ENCODE measurements at places on chromosomes 3 and 15.

DNA sequence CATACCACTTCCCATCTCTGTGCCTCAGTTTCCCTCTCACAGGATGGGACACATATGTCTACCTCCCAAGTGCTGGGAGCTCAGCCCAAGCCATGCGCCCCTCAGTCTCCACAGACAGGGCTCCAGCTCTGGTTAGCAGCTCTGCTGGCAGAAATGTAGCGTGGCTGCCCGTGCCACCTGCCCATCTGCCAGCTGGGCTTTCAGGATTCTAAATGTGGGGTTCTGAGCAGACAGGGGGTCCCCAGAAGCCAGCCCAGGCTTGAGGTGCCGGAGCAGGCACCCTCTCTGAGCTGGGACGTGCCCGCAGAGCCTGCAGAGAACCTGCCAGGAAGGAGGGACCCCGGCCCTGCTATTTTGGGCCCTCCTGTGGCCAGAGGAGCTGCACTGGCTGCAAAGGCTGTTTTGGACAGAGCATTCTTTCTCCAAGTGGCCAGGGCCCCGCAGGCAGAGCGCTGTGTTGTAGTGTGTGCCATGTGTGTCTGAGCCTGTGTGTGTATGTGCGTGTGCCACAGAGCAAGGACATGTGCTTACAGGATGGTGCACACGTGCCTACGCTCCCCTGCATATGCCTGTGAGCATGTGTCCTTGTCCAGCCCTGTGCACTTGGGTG, 31.7 kb downstream of the PSTPIP1 start:
- DNase-seq = no peak

DNA sequence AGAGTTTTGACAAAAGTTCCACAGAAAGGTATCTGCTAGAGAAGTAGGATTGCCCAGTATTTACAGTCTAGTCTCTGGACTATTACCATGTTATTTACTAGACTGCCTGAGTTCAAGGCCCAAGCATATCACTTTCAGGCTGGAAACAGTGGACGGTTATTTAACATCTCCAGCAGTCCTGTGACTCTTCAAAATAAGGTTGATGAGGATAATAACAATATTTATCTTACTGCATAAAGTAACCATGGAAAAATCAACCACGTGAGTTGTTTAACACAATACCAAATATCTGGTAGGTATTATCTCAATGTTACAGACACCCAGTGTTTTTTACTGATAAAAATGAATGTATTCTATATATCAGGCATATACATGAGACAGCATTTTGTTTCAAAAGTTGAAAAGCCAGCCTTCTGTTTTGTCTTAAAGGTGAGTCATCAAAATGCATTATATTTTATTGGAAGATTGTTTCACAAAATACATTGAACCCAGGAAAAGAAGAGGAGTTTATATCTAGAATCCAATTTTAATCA, 535.8 kb downstream of the TBL1XR1 start:
- DNase-seq = no peak

GRCh38 chr3:24316887-24317383, 177.7 kb downstream of the THRB start:
- no peak for DNase-seq

DNA sequence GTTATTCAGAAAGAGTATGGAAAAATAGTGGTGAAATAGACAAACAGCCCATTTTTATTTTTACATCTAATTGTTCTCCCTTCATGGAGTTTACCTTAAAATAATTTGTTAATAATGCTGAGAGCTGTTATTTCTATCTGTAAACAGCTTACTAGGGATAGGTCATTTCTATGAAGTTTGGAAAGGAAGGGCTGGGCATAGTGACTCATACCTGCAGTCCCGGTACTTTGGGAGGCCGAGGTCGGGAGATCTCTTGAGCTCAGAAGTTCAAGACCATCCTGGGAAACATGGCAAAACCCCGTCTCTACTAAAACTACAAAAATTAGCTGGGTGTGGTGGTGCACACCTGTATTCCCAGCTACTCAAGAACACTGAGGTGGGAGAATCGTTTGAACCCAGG, 624.3 kb upstream of the LMCD1 start:
- DNase-seq = no peak

DNA sequence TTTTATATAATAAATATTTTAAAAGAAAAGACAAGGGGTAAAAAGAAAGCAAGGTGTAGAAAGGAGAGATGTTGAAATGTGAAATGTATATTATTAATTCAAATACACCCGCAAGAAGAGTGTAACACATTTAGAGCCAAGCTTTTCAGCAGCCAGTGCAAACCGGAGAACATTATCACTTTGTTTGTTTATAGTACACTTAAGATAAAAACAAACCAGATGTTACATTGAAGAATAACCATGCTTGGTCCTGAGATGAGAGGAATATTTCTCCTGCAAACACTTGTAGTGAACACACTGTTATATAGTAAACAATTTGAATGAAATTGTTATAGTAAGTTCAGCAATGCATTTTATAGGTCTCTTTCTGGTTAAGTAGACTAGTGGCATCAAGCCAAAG, 1441.5 kb downstream of the OTOL1 start:
- DNase-seq = no peak

- DNase-seq = no peak
Measured at GRCh38 chr15:70301396-70301795, 203.7 kb upstream of the TLE3 start.

GRCh38 chr3:5298453-5298852, 110.9 kb downstream of the EDEM1 start:
- DNase-seq = no peak

DNA sequence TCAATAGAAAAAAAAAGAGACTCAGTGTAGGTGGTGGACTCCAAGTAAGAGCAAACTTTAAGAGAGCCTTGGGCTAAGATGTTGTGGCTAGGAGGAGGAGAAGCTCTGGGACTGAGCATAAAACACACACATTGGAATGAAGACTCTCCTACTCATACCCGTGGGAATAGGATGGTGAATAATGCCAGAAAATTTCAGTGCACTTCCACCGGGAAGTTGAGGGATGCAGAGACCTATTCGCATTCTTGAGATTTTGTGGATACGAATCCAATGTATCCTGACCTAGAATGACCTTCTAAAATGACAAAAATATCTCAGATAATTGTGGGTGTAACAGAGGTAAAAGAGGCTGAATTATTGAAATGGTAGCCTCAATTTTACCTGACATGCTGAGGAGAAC, 388.7 kb upstream of the SGO1 start:
- no peak for DNase-seq

- DNase-seq = no peak
Measured at GRCh38 chr15:70833861-70834765, 19.8 kb downstream of the LARP6 start.

- DNase-seq = peak; percentile 9
Measured at GRCh38 chr15:29268706-29269484, 727 bp downstream of the NSMCE3 start.

DNA sequence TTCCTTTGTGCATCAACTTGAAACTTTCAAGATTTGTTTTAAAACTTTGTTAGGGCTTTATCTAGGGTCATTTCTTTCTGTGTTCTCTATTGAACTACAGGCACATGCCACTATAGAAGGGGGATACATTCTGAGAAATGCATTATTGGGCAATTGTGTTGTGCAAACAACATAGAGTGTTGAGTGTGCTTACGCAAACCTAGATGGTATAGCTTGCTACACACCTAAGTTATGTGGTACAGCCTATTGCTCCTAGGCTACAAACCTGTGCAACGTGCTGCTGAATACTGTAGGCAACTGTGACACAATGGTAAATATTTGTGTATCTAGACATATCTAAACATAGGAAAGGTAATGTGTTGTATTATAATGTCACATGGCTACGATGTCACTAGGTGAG, 33.0 kb upstream of the KLF13 start:
- no peak for DNase-seq

- no peak for DNase-seq
Measured at GRCh38 chr3:171954690-171955383, 84.5 kb upstream of the FNDC3B start.

DNA sequence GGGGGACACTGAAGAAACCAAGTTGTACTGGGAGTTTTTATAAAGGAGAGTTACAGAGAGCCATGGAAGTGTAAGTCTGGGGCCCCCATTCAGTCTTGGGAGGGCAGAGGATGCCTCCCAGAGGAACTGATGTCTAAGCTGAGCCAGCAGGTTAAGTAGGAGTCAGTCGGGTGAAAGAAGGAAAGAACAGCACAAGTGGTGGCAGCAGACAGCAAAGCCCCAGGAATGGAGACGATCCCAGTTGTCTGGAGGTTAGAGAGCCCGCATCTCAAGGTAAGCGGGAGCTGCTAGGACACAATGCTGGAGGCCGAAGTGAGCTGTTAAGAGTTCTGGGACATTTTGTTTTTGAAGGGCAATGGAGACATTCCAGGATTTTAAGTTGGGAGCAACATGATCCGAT, 88.8 kb downstream of the TAMM41 start:
- no peak for DNase-seq

- DNase-seq = no peak
Measured at GRCh38 chr3:18744472-18744871, 319.3 kb upstream of the SATB1 start.

DNA sequence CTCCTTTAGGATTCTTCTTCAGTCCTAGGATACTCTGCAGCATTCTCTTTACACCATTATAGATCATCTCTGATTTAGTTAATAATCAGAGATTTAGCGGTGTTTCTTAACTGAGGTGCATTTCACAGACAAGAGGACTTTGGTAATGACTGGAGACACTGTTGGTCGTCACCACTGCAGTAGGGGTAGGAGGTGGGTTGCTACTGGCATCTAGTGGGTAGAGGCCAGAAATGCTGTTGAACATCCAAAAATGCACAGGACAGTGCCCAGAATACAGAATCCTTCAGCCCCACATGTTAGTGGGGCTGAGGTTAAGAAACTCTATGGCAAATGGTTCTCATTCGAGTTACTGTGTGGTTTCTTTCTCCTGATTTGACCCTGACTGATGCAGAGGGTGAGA, 80.4 kb upstream of the LMCD1 start:
- DNase-seq = no peak

- no peak for DNase-seq
Measured at GRCh38 chr3:107641572-107642307, 119.0 kb downstream of the BBX start.

DNA sequence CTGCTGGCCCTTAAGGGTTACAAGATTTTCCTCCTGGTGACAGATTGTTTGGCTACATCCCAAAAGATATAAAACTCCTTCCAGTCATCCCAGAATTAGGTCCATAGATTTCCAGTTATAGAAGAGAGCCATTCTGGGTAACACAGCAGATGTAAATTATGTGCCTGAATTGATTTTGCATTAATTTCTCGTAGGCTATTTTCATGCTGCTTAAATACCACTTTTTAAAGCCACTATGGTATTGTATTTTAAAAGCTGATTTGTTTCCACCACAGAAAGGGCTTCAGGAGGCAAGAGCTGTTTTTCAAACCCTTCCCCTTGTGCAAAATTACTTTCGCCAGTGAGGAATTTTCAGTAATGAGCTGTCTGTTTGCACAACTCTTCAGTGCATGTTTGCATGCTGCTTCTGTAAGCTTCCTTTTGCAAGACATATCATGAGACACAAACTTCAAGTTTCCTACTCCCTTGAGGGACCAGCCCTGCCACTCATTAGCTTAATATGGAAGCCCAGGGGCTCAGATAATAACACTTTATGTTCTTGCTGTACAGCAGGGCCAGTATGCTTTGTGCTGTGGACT, 105.4 kb upstream of the TNIK start:
- DNase-seq = no peak

GRCh38 chr3:177978946-177979345, 557.3 kb upstream of the KCNMB2 start:
- no peak for DNase-seq

GRCh38 chr3:42735615-42736014, 33.0 kb upstream of the HHATL start:
- DNase-seq = no peak

- DNase-seq = no peak
Measured at GRCh38 chr3:114192136-114192535, 13.3 kb upstream of the DRD3 start.

DNA sequence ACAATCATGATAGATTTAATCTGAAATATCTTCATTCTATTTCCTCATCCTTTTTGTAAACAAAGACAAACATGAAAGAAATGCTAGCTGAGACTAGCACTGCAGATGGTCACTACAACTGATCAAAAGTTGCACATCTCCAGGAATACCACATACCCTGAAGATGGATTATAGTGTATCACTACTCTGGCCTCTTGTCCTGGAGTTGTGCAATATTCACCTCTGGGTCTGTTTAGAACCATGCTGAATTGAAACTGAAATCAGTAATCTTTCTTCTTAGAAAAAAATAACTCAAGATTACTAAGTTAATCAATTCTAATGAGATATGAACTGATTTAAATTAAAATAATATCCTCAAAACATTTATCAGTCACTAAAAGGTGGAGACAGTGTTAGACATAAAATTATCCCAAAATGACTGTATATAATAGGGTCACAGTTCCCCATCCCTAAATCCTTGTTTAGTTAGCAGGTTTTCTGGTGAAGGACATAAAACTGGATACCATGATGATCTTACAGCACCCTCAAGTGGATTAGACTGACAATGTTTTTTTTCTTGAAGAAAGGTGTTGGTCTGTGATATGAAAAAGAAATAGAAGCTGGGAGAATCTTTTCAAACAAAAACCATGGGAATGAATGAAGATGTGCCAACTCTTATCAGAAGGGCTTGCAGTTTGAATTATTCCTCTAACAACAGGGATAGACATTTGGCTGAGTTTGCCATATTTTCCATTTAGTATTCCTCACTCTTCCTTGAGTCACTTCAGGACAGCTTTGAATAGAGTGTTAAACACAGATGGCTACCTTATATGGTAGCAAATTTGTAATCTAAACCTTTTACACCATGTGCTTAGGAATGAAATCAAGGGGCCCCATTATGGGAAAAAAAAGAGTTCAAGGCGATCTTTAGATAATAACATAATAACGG, 7.1 kb upstream of the TTC14 start:
- DNase-seq = no peak

DNA sequence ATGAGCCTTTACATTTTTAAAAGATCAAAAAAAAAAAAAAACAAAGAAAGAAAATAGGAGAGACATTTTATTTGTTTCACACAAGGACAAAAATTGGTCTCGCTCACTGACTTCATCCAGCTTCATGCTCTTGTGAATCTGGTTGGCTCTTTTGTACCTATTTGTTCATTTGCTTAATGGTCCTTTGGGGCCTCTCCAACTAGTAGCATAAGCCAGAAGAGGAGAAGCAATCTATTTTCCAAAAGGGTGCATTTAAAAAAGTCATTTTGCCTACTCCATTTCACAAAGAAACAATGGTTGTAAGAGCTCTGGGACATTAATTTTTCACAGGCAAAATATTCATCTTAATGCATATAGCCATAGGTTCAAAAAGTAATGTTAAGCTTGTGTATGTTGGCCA, 168.3 kb upstream of the ADAMTS9 start:
- DNase-seq = no peak

- no peak for DNase-seq
Measured at GRCh38 chr3:27591312-27592210, 107.4 kb upstream of the SLC4A7 start.
